ENCODE measurements at places on chromosomes 16 and 17. TPM values are rescaled to one million over a fixed set of nuclear protein-coding genes. Genes with fewer than 3 reads are reported as not detected.

DNA sequence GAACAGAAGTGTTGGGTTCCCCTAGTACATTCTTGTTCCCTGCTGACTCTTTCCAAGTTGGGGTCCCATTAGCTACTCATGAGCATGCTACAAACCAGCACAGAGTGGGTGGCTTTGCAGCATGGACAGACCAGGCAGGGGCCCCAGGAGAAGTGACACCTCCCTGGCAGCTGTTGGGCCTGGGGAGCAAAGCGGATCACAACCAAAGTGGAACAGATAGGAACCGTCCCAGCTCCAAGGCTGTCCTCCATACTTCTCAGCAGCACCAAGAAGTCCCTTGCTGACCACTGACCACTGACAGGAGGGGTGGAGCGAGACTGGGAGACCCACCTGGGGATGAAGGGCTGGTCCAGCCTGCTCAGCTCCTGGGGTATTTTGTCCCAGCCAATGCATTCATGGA, 12.4 kb upstream of the GFAP start:
- DNase-seq: no peak

The CCL3 gene
- total RNA-seq: 0.24 TPM

- DNase-seq: no peak
Measured at GRCh38 chr16:3328643-3329042, 23.3 kb downstream of the ZNF75A start.

The CACNG4 gene
- total RNA-seq: 0.11 TPM

- no peak for DNase-seq
Measured at GRCh38 chr17:76573096-76573495, 12.6 kb downstream of the ST6GALNAC2 start.

The SOX9 gene
- total RNA-seq: 8.2 TPM

The MYOCD gene
- 48.3 TPM for total RNA-seq

DNA sequence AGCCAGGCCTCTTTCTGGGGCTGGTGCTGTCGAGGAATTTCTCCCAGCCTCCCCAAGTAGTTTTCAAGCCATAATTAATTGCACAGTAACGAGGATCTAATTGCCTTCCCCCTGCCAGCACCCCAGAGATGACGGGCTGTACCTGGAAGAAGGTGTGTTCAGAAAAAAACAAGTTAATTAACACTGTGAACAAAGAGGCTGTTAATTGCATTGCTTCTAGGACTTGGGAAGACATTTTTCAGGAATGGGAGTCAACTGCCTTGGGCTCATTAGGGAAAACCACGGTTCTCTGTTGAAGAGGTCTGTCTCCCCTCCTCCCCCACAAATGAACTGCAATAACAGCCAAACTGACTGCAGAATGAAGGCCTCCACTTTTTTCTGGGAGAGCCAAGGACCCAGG, 176.7 kb downstream of the CCT6B start:
- no peak for DNase-seq

Measured in heart right ventricle (tissue), 16 donors.